Heart left ventricle (tissue), 16 donors: ENCODE measurements at places on chromosomes 2 and 18. TPM values are rescaled to one million over a fixed set of nuclear protein-coding genes. Genes with fewer than 3 reads are reported as not detected.

GRCh38 chr2:16281451-16282335 lies 341.3 kb downstream of the MYCN start:
- DNase-seq, result no peak
- no peak overlapping the region for H3K4me3 ChIP-seq
- H3K27ac ChIP-seq, result no peak overlapping the region
- H3K27me3 ChIP-seq, result no peaks in the 10 kb centered on the region
- H3K4me1 ChIP-seq, result no peaks in the 10 kb centered on the region

MALL gene
- 13.6 TPM for polyA plus RNA-seq

MC5R gene
- not detected for polyA plus RNA-seq

GRCh38 chr2:20482725-20483124 lies 35.9 kb downstream of the RHOB start:
- no peaks in the 10 kb centered on the region for H3K27me3 ChIP-seq
- H3K36me3 ChIP-seq, result no peaks in the 10 kb centered on the region
- H3K27ac ChIP-seq, result no peak overlapping the region
- peaks cover 5% of the 10 kb centered on the region for H3K4me1 ChIP-seq
- no peak overlapping the region for H3K4me3 ChIP-seq

- no peaks in the 10 kb centered on the region for H3K36me3 ChIP-seq
- H3K4me3 ChIP-seq, result no peak overlapping the region
- no peak for DNase-seq
- H3K27me3 ChIP-seq, result no peaks in the 10 kb centered on the region
- no peak overlapping the region for H3K27ac ChIP-seq
Observed at GRCh38 chr18:35091841-35092240, 50.6 kb downstream of the MAPRE2 start.

GRCh38 chr2:45826884-45827635 lies 175.6 kb downstream of the PRKCE start:
- H3K4me1 ChIP-seq, result peaks cover 21% of the 10 kb centered on the region
- no peaks in the 10 kb centered on the region for H3K27me3 ChIP-seq
- H3K27ac ChIP-seq, result peak overlapping the region; percentile 22
- DNase-seq, result peak; percentile 86

DNMT3A gene
- polyA plus RNA-seq, result 9.1 TPM

MDH1B gene
- 0.53 TPM for polyA plus RNA-seq

DNA sequence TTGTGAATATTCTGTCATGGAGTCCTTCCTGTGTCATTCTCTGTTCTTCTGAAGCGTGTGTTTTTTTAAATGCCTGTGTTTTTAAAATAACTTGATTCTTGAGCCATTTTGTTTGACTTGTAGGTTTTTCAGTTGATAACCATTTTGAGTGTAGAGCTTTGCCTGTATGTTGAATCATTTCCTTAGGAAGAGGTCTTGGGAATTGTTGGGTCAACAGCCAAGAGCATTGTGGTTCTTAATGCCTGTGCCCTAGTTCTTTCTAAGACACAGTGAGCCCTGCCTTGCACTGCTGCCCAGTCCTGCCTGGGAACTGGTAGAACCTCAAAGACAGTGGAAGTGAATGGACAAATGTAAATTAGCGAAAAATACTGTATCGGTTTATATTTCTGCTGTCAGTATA lies 25.9 kb downstream of the RAB12 start:
- H3K4me1 ChIP-seq, result peaks cover 16% of the 10 kb centered on the region
- no peak overlapping the region for H3K27ac ChIP-seq
- DNase-seq, result no peak

UGT1A8 gene
- polyA plus RNA-seq, result not detected

DNA sequence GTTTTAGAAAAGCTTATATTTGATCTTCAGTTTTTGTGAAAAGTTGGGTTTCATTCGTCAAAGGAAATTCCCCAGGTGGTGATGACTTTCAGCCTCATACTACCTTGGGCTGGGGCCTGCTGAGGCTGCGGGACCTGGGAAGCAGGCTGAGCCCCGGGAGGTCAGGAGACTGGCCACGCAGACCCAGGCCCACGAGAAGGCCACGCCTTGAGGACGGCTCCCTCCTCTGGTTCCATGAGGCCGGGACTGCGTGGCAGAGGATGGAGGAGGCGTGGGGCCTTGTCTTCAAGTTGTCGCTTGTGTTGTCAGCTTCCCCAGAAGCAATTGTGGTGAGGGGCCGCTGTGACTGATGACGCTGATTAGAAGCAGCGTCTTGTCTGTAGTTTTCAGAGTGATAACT lies 11.8 kb downstream of the CNDP2 start:
- H3K4me3 ChIP-seq, result no peak overlapping the region
- H3K27me3 ChIP-seq, result no peaks in the 10 kb centered on the region
- no peak for DNase-seq
- no peaks in the 10 kb centered on the region for H3K4me1 ChIP-seq

SERPINB12 gene
- polyA plus RNA-seq, result not detected

DNA sequence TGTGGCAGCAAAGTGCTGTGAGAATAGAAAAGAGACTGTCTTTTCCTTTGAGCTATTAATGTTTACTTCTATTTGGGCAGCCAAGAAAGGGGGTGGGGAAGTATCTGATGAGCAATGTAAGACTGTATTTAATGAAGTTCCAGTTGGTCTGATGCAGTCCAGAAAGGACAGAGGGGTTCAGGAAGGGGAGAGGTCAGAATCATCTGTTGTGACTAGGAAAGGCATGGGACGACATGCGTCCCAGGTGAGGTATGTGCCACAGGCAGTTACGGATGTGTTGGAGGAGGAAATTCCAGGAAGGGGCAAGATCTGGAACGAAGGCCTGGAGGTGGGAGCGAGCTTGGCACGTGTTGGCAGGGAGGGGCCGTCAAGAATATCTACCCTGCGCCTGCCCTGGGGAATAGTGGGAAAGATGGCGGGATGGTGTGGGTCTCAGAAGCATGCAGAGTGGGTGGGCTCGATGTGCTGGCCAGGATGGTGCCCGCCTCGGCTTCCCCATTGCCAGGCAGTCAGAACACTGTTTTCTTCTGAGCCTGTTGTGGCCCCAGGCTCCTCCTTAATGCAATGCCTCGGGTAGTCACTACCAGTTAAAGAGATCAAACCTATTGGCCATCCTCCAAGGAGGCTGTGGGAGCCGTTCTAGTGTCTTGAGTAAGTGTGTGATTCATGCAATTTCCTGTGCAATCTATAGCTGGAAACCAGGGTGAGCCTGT lies 57.8 kb upstream of the TXNDC2 start:
- H3K27me3 ChIP-seq, result no peaks in the 10 kb centered on the region
- peak overlapping the region; percentile 15 for H3K27ac ChIP-seq
- no peak overlapping the region for H3K4me3 ChIP-seq
- no peaks in the 10 kb centered on the region for H3K36me3 ChIP-seq

GRCh38 chr2:112006076-112006410 lies 49.0 kb upstream of the TMEM87B start:
- no peak overlapping the region for H3K4me3 ChIP-seq
- H3K27ac ChIP-seq, result no peak overlapping the region
- no peak for DNase-seq
- H3K27me3 ChIP-seq, result no peaks in the 10 kb centered on the region
- peaks cover 70% of the 10 kb centered on the region for H3K36me3 ChIP-seq
- H3K4me1 ChIP-seq, result no peaks in the 10 kb centered on the region

DNA sequence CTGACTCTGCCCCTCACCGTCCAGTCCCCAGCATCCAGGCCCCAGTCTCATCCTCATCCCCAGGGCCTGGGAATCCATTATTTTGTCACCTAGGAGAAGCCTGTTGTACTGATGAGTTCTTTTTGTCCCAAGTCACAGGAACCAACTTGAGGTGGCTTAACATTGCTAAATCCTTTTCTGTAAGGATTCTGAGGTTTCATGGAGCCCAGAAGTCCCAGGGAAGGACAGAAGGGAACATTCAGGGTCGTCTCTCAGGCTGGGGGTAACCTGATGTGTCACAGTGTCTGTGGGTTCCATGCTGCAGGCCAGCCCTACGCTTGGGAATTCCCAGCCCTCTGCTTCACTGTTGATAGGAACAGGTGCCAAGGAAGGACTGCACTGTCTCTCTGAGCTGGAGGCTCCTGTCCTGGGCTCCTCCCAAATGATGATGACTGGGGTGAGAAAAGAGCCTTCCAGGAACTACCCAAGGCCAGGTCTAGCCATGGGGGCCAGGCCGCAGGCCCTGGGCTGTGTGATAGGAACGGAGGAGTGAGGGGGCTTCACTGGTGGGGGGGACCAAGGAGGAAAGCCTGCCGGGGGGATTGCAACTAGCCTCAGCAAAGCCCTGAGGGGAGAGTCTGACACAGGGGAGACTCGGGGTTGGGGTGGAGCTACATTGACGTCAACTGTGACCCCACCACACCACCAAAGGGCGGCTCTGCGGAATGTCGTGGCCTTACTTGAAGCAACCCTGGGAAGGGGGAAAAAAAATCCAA lies 145.7 kb downstream of the SMAD7 start:
- peak overlapping the region; percentile 81 for H3K27ac ChIP-seq
- no peak overlapping the region for H3K4me3 ChIP-seq
- no peaks in the 10 kb centered on the region for H3K36me3 ChIP-seq
- no peaks in the 10 kb centered on the region for H3K27me3 ChIP-seq
- H3K4me1 ChIP-seq, result peaks cover 74% of the 10 kb centered on the region

DNA sequence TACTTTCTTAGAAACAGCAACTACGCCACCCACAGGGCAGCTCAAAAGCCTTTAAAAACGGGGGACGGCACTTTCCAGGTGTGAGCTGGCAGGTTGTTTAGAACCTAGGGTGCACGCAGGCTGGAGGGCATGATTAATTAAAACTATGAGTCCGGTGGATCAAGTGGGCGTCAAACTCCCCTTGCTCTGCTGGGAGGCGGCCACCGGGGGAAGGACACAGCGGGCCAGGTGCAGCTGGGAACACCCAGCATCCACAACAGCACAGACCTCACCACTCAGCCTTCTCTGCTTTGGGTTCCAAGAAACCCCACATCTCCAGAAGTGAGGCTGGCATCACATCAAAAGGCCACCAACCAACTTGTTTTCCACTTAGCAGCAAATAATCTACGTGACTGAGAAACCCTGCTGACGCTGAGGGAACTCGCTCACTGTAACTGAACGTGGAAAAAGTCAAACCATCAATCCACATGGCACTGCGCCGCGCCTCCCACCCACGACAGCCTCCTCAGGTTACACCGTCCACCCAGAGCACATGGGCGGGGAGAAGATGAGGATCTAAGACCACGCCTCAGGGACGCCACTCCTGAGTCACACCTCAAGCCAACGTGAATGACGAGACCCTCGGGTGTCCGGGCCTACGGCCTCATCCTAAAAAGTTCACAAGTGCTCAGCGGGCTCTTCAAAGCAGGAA lies 118.2 kb downstream of the ZNF516 start:
- no peak overlapping the region for H3K27ac ChIP-seq
- H3K4me3 ChIP-seq, result no peak overlapping the region
- no peak for DNase-seq
- no peaks in the 10 kb centered on the region for H3K27me3 ChIP-seq

- no peak overlapping the region for H3K4me3 ChIP-seq
- no peaks in the 10 kb centered on the region for H3K4me1 ChIP-seq
- no peak overlapping the region for H3K27ac ChIP-seq
- H3K27me3 ChIP-seq, result no peaks in the 10 kb centered on the region
- no peaks in the 10 kb centered on the region for H3K36me3 ChIP-seq
- no peak for DNase-seq
Observed at GRCh38 chr18:11425211-11425610, 184.2 kb upstream of the SLC35G4 start.

DNA sequence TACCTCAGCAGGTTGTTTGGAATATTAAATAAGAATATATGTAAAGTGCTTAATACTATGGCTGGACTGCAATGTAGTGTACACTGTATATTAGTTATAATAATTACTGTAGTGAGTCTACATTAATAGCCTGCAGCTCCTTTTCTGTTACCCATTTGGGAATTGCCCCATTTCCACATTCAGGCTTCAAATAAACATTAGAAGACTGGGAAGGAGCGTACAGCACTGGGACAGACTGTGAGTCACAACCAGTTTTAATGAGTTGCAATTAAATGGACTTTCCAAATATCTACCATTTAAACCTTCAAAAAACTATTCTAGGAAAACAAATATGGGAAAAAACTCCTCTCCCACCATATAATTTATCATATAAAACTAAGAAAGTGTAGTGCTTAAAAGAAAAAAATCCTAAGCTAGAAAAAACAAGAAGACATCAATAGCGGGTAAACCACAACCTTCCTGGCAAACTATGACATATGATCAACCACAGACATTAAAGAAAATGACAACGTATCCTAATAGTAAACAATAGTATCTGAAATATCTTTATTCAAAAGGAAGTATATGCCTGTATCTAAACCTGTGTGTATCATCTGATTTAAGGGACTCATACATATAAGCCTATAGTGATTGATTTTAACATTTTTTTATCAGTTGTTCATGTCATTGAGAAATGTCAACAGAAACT lies 86.1 kb downstream of the TRIP12 start:
- H3K4me1 ChIP-seq, result peaks cover 7% of the 10 kb centered on the region
- DNase-seq, result no peak
- peaks cover 74% of the 10 kb centered on the region for H3K36me3 ChIP-seq
- no peaks in the 10 kb centered on the region for H3K27me3 ChIP-seq
- no peak overlapping the region for H3K4me3 ChIP-seq

GRCh38 chr2:230824406-230824978 lies 40.2 kb upstream of the ITM2C start:
- no peak for DNase-seq
- H3K4me3 ChIP-seq, result no peak overlapping the region
- peaks cover 15% of the 10 kb centered on the region for H3K36me3 ChIP-seq
- no peak overlapping the region for H3K27ac ChIP-seq
- peaks cover 16% of the 10 kb centered on the region for H3K4me1 ChIP-seq

DNA sequence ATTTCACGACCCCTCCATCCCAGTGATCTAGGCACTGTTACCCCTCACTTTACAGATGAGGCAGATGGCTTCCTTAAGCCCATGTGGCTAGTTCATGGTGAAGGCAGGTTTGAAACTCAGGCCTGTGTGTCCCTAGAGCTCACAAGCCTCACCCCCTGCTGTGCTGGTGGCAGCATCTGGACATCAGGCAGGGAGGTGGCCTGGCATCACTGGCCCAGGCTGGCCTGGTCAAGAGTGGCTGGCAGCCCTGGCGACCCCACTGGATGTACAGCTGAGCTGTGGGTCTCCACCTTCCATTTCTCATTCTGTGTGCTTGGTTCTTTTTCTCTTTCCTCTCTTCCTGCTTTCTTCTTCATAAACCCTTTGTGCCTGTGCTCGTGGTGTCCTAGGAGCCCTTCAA lies 56.3 kb downstream of the BOLA3 start:
- H3K36me3 ChIP-seq, result peaks cover 79% of the 10 kb centered on the region
- H3K4me1 ChIP-seq, result no peaks in the 10 kb centered on the region
